Karpas-422 (cell line): ENCODE measurements at places on chromosomes 6 and 20. TPM values are rescaled to one million over a fixed set of nuclear protein-coding genes. Genes with fewer than 3 reads are reported as not detected.

Gene CNBD2
- 8.4 and 10.4 TPM in 2 replicates for total RNA-seq

Gene PDYN
- not detected in 2 replicates for total RNA-seq

Gene ZC2HC1B
- total RNA-seq = not detected in 2 replicates

Gene SFT2D1
- total RNA-seq = 71.6 and 119 TPM in 2 replicates

Gene ENPP5
- total RNA-seq = 0.22 TPM in 1 of 2 replicates, not detected in the other

Gene CRISP3
- not detected in 2 replicates for total RNA-seq

Gene TP53TG5
- total RNA-seq = not detected in 2 replicates

Gene COL9A3
- total RNA-seq = 41.2 and 87.5 TPM in 2 replicates

Gene PPP1R3D
- 4.2 and 7.0 TPM in 2 replicates for total RNA-seq

Gene NRSN1
- 0.30 TPM in 1 of 2 replicates, not detected in the other for total RNA-seq

Gene RAET1G
- total RNA-seq = not detected in 2 replicates

Gene CAP2
- total RNA-seq = not detected in 2 replicates

DNA sequence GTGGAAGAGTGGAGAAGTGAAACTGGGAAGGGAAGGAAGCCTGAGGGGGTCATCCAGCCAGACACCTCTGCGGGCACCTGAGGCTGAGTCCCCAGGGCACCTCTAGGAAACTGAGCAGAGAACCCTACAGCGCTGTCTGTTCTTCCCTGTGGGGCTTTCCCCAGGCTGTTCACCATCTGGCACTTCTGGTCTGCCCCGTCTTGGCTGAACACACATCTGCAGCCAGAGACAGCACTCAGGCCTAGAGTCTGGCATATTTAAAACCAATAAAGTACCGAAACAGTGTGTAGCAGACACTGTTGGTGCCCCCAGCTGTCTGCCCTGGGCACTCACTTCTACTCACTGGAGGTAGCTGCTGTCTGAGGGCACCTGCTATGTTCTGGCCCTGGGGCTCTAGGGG, 9.4 kb upstream of the ARFGEF2 start:
- H3K4me3 ChIP-seq = no peak overlapping the region
- no peak for DNase-seq
- no peaks in the 10 kb centered on the region for H3K4me1 ChIP-seq
- no peaks in the 10 kb centered on the region for H3K27me3 ChIP-seq
- no peaks in the 10 kb centered on the region for H3K36me3 ChIP-seq

GRCh38 chr6:138402838-138403187, 1.2 kb upstream of the HEBP2 start:
- no peaks in the 10 kb centered on the region for H3K27me3 ChIP-seq
- H3K4me3 ChIP-seq = peak overlapping the region; percentile 83; the same call in 1 of the 2 replicates
- peaks cover 18% of the 10 kb centered on the region; the same call in 1 of the 2 replicates for H3K36me3 ChIP-seq
- H3K4me1 ChIP-seq = peaks cover 20% of the 10 kb centered on the region
- no peak for DNase-seq

DNA sequence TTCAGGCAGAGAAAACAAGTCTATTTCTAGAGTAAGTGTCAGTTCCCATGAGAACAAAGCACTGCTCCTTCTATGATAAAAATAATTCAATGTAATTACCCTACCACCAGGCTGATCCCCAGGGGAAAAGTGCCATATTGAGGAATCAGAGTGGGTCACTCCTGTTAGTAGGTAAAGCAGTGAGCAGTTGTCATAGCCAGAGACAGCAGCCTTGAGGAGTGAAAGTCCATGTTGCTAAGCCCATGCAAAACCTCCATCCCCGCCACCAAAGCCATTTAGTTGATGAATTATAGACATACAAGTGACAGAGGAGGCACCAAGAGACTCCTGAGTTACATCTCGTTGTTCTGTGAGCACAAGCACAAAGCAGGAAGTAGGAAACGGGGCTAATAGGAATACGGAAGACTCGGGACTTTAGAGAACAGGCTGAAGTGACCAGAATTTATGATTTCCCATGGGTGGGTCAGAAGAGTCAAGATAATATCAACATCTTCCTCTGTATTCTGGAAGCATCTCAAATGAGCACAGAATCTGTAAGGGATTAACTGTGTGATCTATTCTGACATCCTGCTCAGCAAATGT, 197.9 kb downstream of the MAFB start:
- no peak overlapping the region for H3K4me3 ChIP-seq
- no peaks in the 10 kb centered on the region for H3K4me1 ChIP-seq
- H3K27ac ChIP-seq = no peak overlapping the region
- no peaks in the 10 kb centered on the region for H3K36me3 ChIP-seq
- DNase-seq = no peak

- no peaks in the 10 kb centered on the region for H3K27me3 ChIP-seq
- no peak for DNase-seq
- H3K4me1 ChIP-seq = no peaks in the 10 kb centered on the region; the same call in 1 of the 2 replicates
- H3K27ac ChIP-seq = no peak overlapping the region
- no peaks in the 10 kb centered on the region for H3K36me3 ChIP-seq
Observed at GRCh38 chr6:121847806-121848522, 412.5 kb downstream of the GJA1 start.

- no peak for DNase-seq
- no peaks in the 10 kb centered on the region for H3K27me3 ChIP-seq
Observed at GRCh38 chr6:125722886-125723285, 26.5 kb upstream of the HEY2 start.

- peaks cover 8% of the 10 kb centered on the region; the same call in 1 of the 2 replicates for H3K36me3 ChIP-seq
- peak overlapping the region; percentile 84 for H3K4me3 ChIP-seq
- peak overlapping the region; percentile 52; the same call in 1 of the 2 replicates for H3K27ac ChIP-seq
- H3K27me3 ChIP-seq = no peaks in the 10 kb centered on the region
- peaks cover 44% of the 10 kb centered on the region for H3K4me1 ChIP-seq
Observed at GRCh38 chr20:32208499-32209154, 947 bp downstream of the POFUT1 start.

DNA sequence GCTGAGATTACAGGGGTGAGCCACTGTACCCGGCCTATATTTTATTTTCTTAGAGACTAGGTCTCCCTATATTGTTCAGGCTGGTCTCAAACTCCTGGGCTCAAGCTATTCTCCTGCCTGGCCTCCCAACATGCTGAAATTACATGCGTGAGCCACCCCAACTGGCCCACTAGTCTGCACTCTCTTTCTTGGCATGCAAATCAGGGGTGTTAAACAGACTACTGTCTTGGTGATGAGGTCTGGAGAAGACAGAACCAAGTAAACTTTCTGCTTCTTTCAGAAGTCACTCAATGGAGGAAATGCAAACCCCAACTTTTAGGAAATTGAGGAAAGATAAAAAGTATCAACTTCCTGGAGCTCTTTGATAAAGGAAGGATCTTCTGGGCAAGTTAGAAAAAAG, 8.0 kb upstream of the TUBB2B start:
- DNase-seq = no peak
- no peaks in the 10 kb centered on the region for H3K27me3 ChIP-seq
- no peak overlapping the region for H3K27ac ChIP-seq
- H3K4me3 ChIP-seq = no peak overlapping the region

DNA sequence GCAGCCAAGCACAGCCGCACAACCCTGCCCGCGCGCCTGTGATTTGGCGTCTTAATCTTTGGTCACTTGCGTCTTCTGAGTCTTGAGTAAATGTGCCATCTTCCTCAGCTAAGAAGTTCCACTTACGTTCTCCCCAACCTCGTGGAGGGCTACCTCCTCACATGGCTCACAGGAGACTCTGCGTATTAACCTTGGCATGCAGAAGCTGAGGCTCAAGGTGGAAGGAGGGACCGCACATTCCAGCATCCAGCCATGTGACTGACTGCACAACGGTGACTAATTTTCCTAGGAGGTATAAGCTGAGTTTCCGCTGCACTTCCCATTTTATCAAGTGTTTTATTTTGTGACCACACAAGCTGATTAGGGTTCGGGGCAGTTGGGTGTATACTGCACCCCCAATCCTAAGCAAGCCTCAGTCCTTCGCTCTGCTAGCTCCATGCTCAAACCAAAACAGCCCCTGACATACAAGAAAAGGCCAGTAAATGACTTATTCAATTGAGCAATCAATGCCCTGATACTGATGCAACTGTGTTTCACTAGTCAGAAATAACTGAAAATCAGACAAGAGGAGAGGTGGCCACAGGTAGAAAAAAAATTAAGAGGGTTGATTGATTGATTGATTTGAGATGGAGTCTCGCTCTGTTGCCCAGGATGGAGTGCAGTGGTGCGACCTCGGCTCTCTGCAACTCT, 7.0 kb downstream of the BEND3 start:
- H3K27me3 ChIP-seq = no peaks in the 10 kb centered on the region
- H3K4me1 ChIP-seq = peaks cover 25% of the 10 kb centered on the region
- no peak for DNase-seq
- no peak overlapping the region for H3K27ac ChIP-seq
- H3K4me3 ChIP-seq = no peak overlapping the region

DNA sequence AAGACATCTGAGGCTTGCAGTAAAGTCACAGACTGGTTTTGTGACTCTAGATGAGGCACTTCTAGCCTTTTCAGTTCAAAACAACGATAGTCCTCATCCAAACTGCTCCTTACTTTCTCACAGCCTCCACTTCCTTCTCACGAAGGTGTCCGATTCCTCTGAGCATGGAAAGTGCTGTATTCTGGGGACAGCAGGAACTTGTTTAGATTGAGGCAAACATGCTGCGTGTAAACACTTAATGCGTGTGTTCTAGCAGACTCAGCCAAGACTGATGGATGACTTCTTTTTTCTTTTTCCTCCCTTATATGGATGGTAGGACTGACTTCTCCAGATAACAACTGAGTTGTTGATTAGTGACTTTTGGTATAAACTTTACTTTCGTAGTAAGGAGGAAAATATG, 80.2 kb upstream of the PRDM1 start:
- H3K27ac ChIP-seq = no peak overlapping the region
- no peak overlapping the region for H3K4me3 ChIP-seq
- no peaks in the 10 kb centered on the region for H3K36me3 ChIP-seq

- H3K27me3 ChIP-seq = no peaks in the 10 kb centered on the region
- no peaks in the 10 kb centered on the region for H3K36me3 ChIP-seq
- H3K4me1 ChIP-seq = no peaks in the 10 kb centered on the region
- H3K4me3 ChIP-seq = no peak overlapping the region
Observed at GRCh38 chr20:11626551-11626950, 291.1 kb upstream of the BTBD3 start.

DNA sequence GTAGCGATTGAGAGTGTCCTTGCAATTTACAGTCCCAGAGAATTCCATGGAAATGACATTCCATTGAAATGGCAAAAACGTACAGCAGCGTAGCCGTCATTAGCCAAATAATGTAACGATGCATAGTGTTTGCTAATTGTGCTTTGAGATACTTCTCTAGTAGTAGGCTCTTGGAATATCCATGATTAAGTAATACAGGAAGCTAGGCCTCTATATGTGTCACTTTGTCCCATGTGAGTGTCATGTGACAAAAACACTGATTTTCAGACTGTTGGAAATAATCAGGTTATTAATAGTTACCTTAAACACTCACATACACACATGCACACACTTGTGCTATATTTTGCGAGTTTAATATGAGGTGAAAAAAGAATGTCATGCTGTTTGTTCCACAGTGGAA, 35.2 kb downstream of the SLX4IP start:
- DNase-seq = no peak
- no peaks in the 10 kb centered on the region for H3K27me3 ChIP-seq
- H3K4me3 ChIP-seq = no peak overlapping the region
- peaks cover 5% of the 10 kb centered on the region for H3K4me1 ChIP-seq
- no peak overlapping the region for H3K27ac ChIP-seq

GRCh38 chr6:170029416-170030283, 261.2 kb downstream of the DLL1 start:
- H3K27me3 ChIP-seq = no peaks in the 10 kb centered on the region
- no peak overlapping the region for H3K4me3 ChIP-seq
- no peaks in the 10 kb centered on the region for H3K36me3 ChIP-seq
- no peaks in the 10 kb centered on the region for H3K4me1 ChIP-seq

GRCh38 chr6:151376440-151376839, 14.9 kb downstream of the ZBTB2 start:
- peak overlapping the region; percentile 31 for H3K4me3 ChIP-seq
- peak; percentile 81 for DNase-seq

GRCh38 chr6:110949679-110950285, 8.7 kb upstream of the GTF3C6 start:
- peak; percentile 78 for DNase-seq
- no peak overlapping the region for H3K4me3 ChIP-seq
- no peaks in the 10 kb centered on the region for H3K36me3 ChIP-seq
- H3K27ac ChIP-seq = no peak overlapping the region
- H3K27me3 ChIP-seq = no peaks in the 10 kb centered on the region

- no peaks in the 10 kb centered on the region for H3K4me1 ChIP-seq
- H3K27ac ChIP-seq = no peak overlapping the region
- no peak overlapping the region for H3K4me3 ChIP-seq
Observed at GRCh38 chr20:11989018-11989771, 71.5 kb downstream of the BTBD3 start.

DNA sequence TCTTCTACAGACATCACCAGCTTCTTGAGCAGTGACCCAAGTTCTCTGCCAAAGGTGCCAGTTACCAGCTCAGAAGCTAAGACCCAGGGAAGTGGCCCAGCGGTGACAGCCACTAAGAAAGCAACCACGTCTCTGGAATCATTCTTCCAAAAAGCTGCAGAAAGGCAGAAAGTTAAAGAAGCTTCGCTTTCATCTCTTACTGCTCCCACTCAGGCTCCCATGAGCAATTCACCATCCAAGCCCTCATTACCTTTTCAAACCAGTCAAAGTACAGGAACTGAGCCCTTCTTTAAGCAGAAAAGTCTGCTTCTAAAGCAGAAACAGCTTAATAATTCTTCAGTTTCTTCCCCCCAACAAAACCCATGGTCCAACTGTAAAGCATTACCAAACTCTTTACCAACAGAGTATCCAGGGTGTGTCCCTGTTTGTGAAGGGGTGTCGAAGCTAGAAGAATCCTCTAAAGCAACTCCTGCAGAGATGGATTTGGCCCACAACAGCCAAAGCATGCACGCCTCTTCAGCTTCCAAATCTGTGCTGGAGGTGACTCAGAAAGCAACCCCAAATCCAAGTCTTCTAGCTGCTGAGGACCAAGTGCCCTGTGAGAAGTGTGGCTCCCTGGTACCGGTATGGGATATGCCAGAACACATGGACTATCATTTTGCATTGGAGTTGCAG, 15.2 kb downstream of the GTPBP2 start:
- peak overlapping the region; percentile 1; the same call in 1 of the 2 replicates for H3K27ac ChIP-seq
- no peaks in the 10 kb centered on the region for H3K27me3 ChIP-seq

- no peaks in the 10 kb centered on the region for H3K36me3 ChIP-seq
- no peaks in the 10 kb centered on the region for H3K27me3 ChIP-seq
- DNase-seq = no peak
- H3K4me1 ChIP-seq = no peaks in the 10 kb centered on the region
- H3K4me3 ChIP-seq = no peak overlapping the region
- H3K27ac ChIP-seq = no peak overlapping the region
Observed at GRCh38 chr6:116190550-116190949, 63.3 kb downstream of the TSPYL4 start.

- H3K4me3 ChIP-seq = no peak overlapping the region
- no peaks in the 10 kb centered on the region for H3K4me1 ChIP-seq
- no peak for DNase-seq
- H3K27ac ChIP-seq = no peak overlapping the region
Observed at GRCh38 chr6:135658481-135658880, 160.9 kb upstream of the AHI1 start.

- no peaks in the 10 kb centered on the region for H3K36me3 ChIP-seq
- no peak overlapping the region for H3K4me3 ChIP-seq
- no peak for DNase-seq
- H3K27me3 ChIP-seq = no peaks in the 10 kb centered on the region
Observed at GRCh38 chr6:44054721-44055559, 72.3 kb downstream of the MRPL14 start.
